ENCODE measurements at places on chromosomes 11 and 22.

- DNase-seq, result no peak
These were observed 10.8 kb upstream of the CLDN5 start for GRCh38 chr22:19535001-19535400.

DNA sequence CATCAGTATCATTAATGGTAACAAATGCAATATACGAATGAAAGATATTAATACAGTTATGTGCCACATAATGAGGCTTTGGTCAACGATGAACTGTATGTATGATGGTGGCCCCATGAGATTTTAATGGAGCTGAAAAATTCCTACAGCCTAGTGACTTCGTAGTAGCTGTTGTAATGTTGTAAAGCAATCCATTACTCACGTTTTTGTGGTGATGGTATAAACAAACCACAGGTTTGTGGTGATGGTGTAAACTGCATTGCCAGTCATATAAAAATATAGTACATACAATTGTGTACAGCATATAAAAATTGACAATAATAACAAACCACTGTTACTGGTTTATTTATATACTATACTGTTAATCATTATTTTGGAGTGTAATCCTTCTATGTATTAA, 27.4 kb upstream of the GRIA4 start:
- no peak for DNase-seq

GRCh38 chr22:20111045-20111688, 4.7 kb upstream of the RANBP1 start:
- no peak for DNase-seq

GRCh38 chr11:100593291-100593690, 93.8 kb upstream of the ARHGAP42 start:
- no peak for DNase-seq

- no peak for DNase-seq
These were observed 60.9 kb upstream of the SESN3 start for GRCh38 chr11:95291946-95292345.

DNA sequence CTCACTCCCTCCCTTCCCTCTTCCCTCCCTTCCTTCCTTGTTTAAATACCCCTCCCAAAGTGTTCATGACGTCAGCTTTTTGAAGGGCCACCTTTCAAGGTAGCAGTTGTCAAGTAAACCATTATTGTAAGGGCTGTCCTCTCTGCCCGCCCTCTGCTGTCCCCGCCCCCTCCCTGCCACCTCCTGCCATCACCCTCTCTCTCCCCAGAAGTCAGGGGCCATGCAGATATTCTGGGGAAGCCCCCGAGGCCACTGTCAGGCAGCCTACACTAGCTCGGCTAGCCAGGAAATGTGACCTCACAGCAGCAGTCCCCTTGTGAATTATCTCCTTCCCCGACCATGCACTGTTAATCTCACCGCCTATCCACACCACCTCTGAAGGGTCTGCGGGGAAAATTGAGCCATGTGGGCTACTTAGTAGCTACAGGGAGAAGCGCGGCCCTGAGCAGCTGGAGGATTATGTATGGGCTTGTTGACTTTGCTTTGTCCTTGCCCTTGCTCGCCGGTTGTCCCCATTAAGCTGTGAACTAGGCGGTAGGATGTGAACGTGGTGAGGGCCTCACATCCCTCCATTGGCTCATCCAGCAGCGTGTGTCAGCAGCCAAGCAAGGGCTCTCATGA, 42.1 kb upstream of the ATXN10 start:
- no peak for DNase-seq

GRCh38 chr11:118838905-118839553, 44.7 kb upstream of the CXCR5 start:
- DNase-seq, result no peak

GRCh38 chr11:114082415-114082748, 22.9 kb downstream of the ZBTB16 start:
- DNase-seq, result no peak

- no peak for DNase-seq
These were observed 59.8 kb upstream of the WNT7B start for GRCh38 chr22:46036558-46037408.

- no peak for DNase-seq
These were observed 21.3 kb downstream of the TRIM44 start for GRCh38 chr11:35683728-35684339.

- no peak for DNase-seq
These were observed 12.9 kb upstream of the CD3E start for GRCh38 chr11:118291477-118292135.

DNA sequence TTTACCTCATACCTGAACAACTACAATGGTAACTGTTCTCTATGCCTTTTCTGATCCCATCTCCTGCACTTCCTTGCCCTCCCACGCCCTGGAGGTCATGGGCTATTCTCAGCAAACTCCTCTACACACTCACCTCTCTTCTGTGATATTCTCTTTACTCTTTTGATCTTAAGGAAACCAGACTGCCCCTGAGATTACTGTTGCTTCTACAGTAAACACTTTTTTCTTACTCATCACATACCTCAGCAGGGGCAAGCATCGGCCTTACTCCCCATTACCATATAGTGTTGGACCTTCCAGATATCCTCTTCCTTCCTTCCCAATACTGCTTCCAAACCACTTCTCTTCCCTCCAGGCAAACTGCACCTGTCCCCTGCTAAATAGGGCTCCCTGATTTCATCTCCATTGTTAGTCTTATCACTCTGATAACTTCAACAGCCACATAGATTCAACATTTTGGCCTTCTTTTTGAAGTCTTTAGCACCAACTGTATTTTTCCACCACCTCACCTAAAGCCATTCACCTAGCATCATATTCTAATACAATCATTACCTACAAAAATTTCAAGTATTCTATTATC, 141.2 kb downstream of the RBFOX2 start:
- DNase-seq, result no peak

GRCh38 chr11:117816151-117816741, 8.3 kb downstream of the FXYD2 start:
- DNase-seq, result no peak

DNA sequence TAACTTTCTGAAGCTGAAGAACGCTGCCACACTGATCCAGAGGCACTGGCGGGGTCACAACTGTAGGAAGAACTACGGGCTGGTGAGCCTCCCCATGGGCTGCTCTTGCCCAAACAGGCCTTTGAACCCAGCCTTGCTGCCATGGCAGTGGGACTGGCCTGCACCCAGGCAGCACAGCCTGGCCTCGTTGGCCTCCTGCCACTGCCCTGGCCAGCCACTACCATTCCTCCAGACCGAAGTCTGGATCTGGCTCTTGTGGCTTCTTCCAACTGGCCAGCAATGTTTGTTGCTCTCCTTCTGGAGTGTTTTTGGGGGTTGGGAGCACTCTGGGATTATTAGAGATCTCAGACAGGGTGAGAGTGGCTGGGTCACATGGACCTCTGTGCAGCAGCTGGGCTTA, 51.0 kb downstream of the MYO7A start:
- DNase-seq, result no peak

DNA sequence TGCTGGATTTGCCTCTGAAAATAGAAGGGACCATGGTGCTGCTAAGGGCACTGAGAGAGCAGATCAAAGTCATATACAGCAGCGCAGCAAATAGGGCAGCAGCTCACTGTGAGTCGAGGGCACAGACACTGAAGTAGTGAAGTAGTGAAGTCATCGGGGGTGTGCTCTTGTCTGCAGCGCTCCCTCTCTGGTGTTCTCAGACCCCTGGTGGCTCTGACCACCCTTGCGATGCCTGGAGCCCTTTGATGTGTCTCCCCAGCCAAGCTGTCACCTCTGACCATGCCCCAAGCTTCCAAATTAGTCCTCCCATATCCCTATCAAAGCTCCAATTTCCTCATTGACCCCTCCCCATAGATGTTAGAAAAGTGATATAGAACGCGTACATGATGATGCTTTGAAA, 27.7 kb upstream of the EIF3M start:
- no peak for DNase-seq

- no peak for DNase-seq
These were observed 287.3 kb upstream of the MTNR1B start for GRCh38 chr11:92682136-92682535.

- no peak for DNase-seq
These were observed 89.8 kb upstream of the RTL6 start for GRCh38 chr22:44587737-44588310.

GRCh38 chr11:120941000-120941399, 82.9 kb upstream of the TBCEL start:
- no peak for DNase-seq

- no peak for DNase-seq
These were observed 14.4 kb downstream of the RTN4RL2 start for GRCh38 chr11:57474803-57475115.

DNA sequence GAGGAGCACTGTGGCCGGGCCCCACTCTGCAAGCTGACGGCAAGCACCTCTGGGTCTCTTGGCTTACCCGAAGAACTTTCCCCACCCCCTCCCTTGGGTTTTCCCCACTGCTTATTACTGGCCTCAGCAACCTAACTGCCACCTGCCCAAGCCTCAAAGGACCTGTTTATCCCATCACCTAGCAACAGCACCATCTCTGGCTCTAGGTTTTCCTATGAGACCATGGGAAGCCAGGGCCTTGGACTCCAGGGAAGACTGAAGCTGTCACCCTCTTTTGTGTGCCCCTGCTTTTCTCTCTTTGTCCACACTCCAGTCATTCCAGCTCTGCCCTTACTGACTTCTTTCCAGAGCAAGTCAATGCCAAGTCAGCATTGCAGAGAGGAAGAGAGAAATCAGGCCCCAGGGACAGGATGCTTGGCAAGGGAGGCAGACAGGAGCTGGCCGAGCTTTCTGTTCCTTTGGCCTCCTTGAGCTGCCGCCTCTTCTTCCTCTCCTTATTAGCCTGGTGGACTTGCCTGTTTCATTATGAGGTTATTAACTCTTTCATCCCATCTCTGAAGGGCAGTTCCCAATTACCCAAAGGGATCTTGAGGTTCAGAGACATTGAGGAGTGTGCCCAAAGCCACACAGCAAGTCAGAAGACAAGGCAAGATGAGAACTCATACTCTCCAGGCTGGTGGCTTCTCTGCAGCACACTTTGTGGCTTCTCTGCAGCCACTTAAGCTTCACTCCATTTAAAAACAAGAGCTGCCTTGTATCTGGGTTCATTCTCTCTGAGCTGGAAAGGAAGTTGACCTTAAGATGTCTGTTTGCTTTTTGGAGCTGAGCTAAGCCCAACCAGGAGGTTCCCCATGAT, at the start of gene SMIM35:
SMIM35 (minus strand) TSS at position 51 of the 856 bp plus-strand sequence. CDS start 206 bp downstream, outside the sequence.
- no peak for DNase-seq

- DNase-seq, result no peak
These were observed 762 bp downstream of the ANKRD13D start for GRCh38 chr11:67289651-67290479.

- no peak for DNase-seq
These were observed 56.1 kb upstream of the POU2AF2 start for GRCh38 chr11:111189466-111189865.

GRCh38 chr11:108501396-108501795, 3.2 kb upstream of the POGLUT3 start:
- no peak for DNase-seq

DNA sequence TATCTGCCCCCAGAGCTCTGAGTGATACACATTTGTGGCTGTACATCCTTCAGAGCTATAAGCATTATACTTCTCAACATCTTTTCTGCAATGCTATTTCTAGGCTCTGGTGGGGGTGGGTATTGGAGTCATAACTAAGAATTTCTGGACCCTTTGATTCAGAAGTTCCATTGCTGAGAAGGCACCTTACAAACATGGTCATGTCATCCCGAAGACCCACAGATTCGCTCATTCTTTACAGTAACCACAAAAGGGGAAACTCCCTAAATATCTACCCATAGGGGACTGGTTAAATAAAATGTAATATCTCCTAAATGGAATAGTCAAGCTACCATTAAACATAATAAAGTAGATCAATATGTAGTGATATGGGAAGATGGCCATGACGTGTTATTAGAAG, 98.8 kb downstream of the PRR5L start:
- no peak for DNase-seq

DNA sequence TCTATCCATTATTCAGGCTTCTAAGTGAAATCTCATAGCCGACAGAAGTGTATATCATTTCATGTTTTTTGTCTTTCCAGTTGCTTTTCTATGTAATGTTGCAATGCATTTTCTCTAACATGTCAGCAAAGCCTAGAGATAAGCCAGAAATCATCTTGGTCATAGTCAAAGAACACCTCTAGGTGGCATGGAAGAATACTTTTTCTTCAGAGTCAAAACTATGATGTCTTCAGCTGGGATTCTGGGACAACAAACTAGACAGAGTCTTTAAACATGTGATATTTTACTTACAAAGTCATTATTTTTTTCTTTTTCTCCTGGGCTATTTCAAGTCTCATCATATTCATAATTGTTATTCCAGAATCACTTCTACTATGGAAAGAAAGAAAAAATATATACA, 4.4 kb downstream of the GAS2 start:
- no peak for DNase-seq

DNA sequence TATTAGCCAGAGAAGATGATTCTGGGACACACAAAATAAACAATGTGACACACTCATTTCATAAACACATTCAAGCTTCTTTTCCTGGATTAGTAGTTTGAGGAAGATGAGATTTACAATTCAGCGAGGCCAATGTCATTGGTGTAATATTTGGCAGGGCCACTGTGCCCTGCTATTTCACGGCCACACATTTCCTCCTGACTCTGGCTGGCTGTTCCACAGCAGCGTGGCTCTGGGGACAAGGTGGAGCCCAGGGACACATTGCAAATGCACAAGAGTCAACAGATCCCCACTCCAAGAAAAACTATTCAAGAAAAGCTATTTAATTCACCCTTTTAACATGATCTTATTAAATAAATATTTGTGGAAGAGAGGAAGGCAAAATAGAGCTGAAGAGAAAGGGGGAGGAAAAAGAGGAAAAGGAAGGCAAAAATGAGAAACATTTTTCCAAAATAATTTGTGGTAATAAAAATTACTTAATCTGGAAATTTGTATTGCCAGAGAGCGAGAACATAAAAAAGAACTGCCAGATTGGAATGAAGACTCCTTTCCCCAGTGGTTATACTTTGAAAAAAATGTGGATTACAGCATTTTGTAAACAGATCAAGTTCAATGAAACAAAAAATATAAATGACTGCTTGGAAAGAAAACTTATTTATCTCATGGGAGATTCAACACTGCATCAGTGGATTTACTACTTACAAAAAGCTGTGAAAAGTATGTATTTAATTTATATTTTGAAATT, 27.1 kb downstream of the NXPE2 start:
- no peak for DNase-seq

DNA sequence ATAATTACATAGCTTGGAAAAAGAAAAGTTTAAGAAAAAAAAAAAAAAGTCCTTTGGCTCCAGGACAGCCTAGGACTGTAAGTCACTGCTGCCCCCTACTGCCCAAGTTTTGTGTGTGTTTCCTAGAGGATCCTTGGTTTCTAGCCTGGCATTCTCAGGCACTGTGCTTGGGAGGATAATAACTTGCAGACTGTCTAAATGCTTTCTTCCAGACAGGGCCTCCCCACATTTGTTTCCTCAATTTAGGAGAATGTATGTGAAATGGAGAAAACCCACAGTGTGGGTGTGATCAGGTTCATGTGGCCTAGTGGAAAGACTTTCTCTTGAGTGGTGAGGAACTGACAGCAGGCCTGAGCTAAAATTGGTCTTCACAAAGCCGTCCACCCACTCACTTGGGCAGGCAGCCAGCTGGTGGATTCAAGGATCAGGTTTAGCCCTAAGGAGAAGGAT, 191.0 kb downstream of the NAV2 start:
- no peak for DNase-seq
